ENCODE measurements at places on chromosomes 16 and 17. TPM values are rescaled to one million over a fixed set of nuclear protein-coding genes. Genes with fewer than 3 reads are reported as not detected.

GRCh38 chr16:46583036-46583435, 38.1 kb downstream of the SHCBP1 start:
- no peak for DNase-seq

- DNase-seq, result no peak
Measured at GRCh38 chr17:56395787-56396186, 197.7 kb upstream of the NOG start.

DNA sequence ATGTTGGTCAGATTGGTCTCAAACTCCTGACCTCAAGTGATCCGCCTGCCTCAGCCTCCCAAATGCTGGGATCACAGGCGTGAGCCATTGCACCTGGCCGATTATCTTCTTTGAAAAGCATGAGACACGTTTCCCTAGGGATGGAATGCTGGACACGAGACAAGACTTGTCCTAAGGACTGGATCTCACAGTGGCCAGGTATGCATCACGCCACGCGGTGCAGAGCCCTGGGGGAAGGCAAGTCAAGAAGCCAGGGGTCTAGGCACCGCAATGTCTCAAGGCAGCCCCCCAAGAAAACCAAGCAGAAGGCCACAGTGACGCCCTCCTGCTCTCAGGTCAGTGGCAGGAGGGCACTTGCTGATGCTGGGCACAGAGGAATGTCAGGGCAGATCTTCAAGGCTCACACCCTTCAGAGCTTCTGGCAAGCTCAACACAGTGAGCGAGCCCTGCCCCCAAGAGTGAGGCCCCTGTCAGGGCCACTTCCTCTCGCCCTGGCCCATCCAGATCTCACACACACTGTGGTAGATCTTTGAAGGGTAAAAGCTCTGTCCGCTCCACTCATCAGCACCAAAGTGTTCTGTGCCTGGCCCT, 134.7 kb downstream of the ZNF778 start:
- DNase-seq, result no peak

DNA sequence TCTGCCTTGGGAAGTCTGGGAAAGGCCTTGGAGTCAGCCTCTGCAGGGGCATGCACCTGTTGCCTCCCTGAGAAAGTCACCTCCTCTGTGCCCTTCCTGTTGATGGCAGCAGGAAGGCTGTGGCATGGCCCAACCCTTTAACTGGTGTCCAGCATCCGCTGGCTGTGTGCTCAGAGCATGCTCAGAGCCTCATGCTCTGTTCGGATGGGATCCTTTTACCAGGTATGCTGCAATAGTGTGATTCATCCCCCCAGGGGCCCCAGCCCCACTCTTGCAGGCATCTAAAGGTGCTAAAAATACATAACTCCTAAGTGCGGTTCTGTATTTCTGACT, 24.9 kb downstream of the KLHL36 start:
- DNase-seq, result no peak

- no peak for DNase-seq
Measured at GRCh38 chr16:26231647-26232046, 539.9 kb downstream of the HS3ST4 start.

- no peak for DNase-seq
Measured at GRCh38 chr17:57665128-57665527, 80.0 kb downstream of the CCDC182 start.

GRCh38 chr16:71645450-71645849, 19.5 kb downstream of the MARVELD3 start:
- DNase-seq, result peak; percentile 56

- DNase-seq, result no peak
Measured at GRCh38 chr16:12096157-12096777, 119.7 kb downstream of the SNX29 start.

GRCh38 chr17:7235693-7236665, 1.7 kb upstream of the DVL2 start:
- DNase-seq, result peak; percentile 63

- DNase-seq, result no peak
Measured at GRCh38 chr17:16878606-16879005, 93.3 kb downstream of the TNFRSF13B start.

- no peak for DNase-seq
Measured at GRCh38 chr17:34883106-34884000, 77.9 kb downstream of the CCT6B start.

DNA sequence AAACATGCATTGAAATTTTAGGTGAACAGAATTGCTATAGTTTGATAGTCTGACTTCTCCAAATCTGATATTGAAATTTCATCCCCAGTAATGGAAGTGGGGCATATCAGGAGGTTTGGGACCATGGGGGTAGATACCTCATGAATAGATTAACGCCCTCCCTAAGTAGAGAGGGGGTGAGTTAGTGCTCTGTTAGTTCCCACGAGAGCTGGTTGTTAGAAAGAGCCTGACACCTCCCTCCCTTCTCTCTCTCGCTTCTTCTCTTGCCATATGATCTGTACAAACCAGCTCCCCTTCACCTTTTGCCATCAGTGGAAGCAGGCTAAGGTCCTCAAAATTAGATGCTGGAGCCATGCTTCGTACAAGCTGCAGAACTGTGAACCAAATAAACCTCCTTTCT, 78.8 kb downstream of the BRIP1 start:
- DNase-seq, result no peak

- DNase-seq, result no peak
Measured at GRCh38 chr17:55273579-55274354, 9.0 kb downstream of the HLF start.

DNA sequence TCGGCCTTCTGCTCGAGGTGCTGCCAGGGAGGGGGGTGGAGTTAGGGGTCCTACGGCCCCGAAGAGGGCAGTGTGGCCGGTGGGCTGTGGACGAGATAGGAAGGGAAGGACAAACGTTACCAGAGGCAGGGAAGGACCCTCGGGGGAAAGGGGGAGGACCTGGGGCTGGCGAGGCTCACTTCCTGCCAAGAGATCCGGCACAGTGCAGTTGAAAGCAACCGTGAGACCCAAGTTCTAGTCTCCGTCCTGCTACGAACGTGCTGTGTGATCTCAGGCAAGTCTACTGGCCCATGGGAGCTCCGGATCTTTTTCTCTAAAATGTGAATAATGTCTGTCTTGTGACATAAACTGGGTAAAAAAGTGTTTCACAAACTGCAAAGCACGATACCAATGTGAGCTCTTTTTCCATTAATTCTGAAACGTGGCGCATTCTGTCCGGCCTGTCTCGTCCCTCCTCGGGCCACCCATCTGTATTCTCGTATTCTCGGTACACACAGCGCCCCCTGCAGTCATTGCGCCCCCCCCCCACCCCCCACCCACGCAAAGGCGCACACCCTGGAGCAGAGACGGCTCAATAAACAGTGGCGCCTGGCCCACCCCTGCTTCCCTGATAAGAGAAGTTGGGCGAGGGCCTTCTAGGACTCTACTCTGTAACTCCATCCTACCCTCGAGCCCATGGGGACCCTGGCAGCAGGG, 8.8 kb downstream of the CYGB start:
- DNase-seq, result no peak

GRCh38 chr16:26345966-26346365, 654.2 kb downstream of the HS3ST4 start:
- DNase-seq, result no peak

DNA sequence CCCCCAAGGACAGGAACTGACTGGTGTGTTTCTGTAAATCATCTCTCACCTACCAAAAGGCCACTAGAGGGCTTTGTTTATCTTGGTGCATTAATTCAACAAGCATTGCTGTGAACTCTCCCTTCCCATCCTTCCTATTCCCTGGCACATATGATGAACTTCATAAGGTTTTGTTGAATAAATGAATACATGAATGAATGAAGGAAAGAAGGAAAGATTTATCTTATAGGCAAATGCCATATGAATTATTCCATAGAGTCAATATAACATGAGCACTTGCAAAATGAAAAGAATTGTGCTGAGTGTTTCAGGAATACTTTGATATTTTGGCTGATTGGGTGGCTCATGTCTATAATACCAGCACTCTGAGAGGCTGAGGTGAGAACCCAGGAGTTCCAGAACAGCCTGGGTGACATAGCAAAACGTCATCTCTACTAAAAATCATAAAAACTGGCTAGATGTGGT, 4.3 kb downstream of the SPDYE4 start:
- peak; percentile 21 for DNase-seq

GRCh38 chr17:82098169-82098938, at the start of gene FASN:
Gene FASN, minus strand, starts transcription at chr17:82098236. Its CDS starts 1,791 bp downstream, at chr17:82096445.
- peak; percentile 83 for DNase-seq

GRCh38 chr16:59964232-59964924, 1230.3 kb upstream of the GOT2 start:
- no peak for DNase-seq

DNA sequence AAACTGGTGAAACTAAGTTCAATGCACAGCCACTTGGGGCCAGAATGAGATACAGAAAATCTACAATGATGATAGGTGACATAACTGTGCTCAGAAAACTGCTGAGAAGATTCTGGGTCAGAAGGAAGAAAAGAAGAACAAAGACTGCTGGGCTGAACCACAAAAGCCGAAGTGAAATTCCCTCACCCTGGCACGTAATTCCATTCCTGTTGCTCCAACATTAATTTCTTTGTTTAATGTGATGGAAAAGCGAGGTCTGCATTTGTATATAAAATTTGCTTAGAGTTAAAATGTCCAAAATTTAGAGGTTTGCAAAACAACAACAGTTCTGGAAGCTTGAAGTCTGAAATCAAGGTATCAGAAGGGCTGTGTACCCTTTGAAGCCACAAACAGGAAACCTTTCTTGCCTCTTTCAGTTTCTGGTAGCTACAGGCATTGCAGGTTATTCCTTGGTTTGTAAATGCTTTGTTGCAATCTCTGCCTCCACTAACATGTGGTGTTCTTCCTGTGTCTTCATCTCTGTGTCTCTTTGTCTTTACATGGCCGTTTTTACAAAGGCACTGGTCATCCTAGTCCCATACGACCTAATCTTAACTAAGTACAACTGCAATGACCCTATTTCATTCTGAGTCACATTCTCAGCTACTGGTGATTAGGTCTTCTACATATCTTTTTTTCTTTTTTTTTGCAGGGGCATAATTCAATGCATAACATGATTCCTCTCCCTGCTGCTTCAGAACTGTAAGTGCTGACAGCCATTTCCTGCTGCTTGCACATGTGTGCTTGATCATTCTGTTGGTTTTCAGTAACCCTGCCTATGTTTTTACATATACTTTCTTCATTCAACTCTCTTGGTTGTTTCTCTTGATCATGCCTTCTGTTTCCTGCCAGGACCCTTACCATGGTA, 603.0 kb upstream of the CDH8 start:
- DNase-seq, result no peak

DNA sequence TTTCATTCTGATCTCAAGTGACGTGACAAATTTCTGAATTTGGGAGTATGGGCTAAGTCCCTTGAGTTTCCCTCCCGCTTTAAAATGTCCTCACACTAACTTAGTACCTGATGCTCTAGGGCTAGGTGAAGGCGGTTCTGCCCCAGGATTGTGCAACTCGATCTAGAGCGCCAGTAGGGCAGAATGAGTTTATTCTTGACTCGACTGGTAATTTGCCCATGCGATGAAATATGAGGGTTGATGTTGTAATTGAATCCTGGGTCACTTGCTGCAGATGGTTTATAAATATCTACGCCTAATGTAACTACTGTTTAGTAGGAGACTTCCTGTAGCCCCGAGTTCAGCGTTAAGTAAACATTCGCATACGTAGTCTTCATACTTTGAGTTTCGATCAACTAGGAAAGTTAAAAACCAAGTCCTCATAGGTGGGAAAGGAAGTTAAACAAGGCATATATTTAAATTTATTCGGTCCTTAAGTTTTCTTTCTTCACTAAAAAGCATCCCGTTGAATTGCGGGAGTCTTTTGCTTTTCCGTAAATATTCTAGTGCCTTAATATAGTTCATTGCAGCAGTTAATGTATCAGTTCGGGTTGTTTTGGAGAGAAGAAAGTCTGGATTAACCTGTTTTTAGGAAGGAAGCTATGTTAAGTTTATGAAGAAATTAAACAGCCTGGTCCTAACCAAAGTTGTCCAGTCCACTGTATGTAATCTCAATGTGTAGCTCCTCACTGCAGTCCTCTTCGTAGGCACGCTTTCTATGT, 1.6 kb downstream of the CTCF start:
- peak; percentile 14 for DNase-seq

- no peak for DNase-seq
Measured at GRCh38 chr17:39684369-39685192, 3.3 kb downstream of the PGAP3 start.

The FBF1 gene
- 12.5 TPM for total RNA-seq

The SEPTIN12 gene
- not detected for total RNA-seq

The CCL4L2 gene
- not detected for total RNA-seq

The MMP28 gene
- 0.57 TPM for total RNA-seq

The CPPED1 gene
- total RNA-seq, result 51.8 TPM

The PRAC2 gene
- not detected for total RNA-seq

The MT1G gene
- not detected for total RNA-seq

The CACNG4 gene
- 17.2 TPM for total RNA-seq

The NECAB2 gene
- total RNA-seq, result 8.5 TPM

The FGF11 gene
- 0.89 TPM for total RNA-seq

Data from A172 (cell line).